ENCODE measurements at places on chromosomes 11 and 22.

DNA sequence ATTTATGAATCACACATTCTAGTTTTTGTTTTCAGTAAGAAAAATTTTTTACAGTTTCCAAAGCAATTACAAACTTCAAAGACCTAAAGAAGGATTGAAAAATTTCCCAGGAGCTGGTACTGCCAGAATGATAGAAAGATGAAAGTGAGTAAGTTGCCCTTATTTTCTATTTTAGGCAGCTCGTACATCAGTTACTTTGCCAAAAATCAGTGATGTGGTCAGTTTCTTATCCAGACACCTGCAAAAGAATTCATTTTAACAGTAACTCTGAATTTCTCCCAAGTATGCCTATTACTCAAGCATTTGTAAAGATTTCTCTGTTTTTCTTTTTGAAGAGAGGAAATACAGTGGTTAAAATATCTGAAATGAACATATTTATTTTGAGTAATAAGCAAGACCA is 976.3 kb upstream of the RAG2 start:
- DNase-seq, result no peak

DNA sequence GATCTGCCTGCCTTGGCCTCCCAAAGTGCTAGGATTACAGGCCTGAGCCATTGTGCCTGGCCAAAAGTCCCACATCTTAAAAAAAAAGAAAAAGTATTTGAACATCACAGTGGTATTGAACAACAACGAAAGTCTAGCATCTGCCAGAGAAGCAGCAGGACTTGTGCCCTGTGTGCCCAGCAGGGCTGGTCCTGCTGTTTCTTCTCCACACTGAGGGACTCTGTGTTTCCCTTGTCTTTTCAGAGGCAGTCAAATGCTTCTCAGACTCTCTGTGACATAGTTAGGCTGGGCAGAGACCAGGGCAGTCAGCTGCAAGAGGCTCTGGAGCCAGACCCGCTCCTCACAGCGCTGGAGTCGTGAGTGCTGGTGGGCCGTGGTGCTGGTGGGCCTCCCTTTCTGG is 56.2 kb downstream of the SBF1 start:
- no peak for DNase-seq

DNA sequence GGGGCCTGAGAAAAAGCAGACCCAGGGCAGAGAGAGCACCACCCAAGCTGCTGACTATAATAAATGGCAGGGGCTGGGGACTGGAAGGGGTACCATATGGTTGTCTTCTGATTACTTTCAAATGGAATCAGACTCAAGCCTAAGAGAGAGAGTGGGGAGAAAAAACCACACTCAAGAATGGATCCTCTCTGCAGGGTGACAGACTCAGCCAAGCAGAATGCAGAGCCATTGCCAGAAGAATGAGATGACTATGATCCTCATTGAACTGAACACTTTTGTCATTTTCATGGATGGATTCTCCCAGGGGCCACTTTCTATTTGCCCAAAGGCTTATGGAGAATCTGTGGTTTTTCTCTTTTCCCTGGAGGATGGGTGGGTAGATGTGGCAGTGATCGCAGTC is 8.7 kb downstream of the UBASH3B start:
- DNase-seq, result no peak

GRCh38 chr11:120904116-120904515 is 119.8 kb upstream of the TBCEL start:
- no peak for DNase-seq

- no peak for DNase-seq
These were observed 21.8 kb upstream of the SNX32 start for GRCh38 chr11:65811764-65812475.

- no peak for DNase-seq
These were observed 18.8 kb downstream of the SNX19 start for GRCh38 chr11:130897262-130898182.

DNA sequence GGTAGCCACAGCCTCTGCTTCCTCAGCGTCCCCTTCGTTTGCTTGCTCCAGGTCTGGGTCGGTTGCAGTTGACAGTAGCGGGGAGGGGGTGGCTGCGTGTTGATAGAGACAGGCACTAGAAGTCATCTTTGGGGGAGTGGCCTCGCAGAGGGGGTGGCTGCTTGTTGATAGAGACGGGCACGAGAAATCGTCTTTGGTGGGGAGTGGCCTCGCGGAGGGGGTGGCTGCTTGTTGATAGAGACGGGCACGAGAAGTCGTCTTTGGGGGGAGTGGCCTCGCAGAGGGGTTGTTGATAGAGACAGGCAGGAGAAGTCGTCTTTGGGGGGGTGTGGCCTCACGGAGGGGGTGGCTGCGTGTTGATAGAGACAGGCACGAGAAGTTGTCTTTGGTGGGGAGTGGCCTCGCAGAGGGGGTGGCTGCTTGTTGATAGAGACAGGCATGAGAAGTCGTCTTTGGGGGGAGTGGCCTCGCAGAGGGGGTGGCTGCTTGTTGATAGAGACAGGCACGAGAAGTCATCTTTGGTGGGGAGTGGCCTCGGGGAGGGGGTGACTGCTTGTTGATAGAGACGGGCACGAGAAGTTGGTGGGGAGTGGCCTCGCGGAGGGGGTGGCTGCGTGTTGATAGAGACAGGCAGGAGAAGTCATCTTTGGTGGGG is 328.3 kb downstream of the TBC1D22A start:
- peak; percentile 19 for DNase-seq

- DNase-seq, result no peak
These were observed 62.6 kb upstream of the OLFML1 start for GRCh38 chr11:7422544-7423331.

GRCh38 chr22:19943082-19944026 is 1.7 kb upstream of the TXNRD2 start:
- no peak for DNase-seq

DNA sequence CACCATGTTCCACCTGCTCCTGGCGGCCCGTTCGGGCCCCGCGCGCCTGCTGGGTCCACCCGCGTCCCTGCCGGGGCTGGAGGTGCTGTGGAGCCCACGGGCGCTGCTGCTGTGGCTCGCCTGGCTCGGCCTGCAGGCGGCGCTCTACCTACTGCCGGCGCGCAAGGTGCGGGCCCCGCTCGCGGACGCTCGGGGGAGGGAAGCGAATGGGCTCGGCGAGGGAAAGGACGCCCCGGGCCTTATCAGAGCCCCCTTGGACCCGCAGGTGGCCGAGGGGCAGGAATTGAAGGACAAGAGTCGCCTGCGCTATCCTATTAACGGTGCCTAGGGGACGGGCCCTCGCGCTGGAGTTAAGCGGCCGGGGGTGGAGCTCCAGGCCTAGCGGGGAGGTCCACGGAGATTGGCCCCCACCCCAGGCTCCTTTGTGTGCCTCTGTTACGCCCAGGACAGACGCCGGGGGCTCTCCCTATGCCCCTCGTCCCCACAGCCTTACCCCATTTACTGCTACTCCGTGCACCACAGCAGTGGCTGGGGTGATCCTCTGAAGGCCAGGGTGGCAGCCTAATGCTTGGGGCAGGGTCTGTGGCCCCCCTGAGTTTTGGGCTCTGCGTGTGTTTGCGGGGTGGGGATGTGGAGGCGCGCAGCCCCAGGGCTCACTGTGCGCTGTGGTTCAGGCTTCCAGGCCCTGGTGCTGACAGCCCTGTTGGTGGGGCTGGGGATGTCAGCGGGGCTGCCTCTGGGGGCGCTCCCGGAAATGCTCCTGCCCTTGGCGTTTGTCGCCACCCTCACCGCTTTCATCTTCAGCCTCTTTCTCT is 1.1 kb downstream of the TM7SF2 start:
- DNase-seq, result peak; percentile 73

GRCh38 chr11:33001751-33002542 is 13.7 kb upstream of the DEPDC7 start:
- DNase-seq, result no peak

GRCh38 chr22:38732251-38732815 is 23.5 kb downstream of the SUN2 start:
- DNase-seq, result no peak

GRCh38 chr11:102395720-102396393 is 48.8 kb downstream of the BIRC2 start:
- DNase-seq, result no peak

DNA sequence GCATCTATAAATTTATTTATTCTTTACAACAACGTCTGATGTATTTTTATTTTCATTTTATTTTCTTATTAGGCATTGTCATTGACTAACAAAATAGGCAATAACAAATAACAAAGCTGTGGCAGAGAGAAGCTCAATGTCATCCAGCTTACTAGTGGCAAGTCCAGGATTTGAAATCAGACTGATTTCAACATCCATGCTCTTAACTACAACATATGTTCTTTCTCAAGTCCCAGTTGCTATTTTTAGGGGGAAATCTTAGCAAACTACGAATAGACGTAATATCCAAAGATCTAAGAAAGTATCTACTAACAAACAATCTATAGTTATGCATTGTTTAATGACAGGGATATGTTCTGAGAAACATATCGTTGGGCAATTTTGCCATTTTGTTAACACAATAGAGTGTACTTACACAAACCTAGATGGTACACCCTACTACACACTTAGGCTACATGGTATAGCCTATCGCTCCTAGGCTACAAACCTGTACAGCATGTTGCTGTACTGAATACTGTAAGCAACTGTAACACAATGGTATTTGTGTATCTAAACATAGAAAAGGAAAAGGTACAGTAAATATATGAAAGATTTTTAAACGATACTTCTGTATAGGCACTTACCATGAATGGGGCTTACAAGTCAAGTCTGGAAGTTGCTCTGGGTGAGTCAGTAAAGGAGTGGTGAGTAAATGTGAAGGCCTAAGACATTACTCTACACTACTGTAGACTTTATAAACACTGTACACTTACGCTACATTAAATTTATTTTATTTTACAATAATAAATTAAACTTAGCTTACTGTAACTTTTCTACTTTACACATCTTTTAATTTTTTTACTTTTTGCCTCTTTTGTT is 151.3 kb downstream of the DLG2 start:
- no peak for DNase-seq

DNA sequence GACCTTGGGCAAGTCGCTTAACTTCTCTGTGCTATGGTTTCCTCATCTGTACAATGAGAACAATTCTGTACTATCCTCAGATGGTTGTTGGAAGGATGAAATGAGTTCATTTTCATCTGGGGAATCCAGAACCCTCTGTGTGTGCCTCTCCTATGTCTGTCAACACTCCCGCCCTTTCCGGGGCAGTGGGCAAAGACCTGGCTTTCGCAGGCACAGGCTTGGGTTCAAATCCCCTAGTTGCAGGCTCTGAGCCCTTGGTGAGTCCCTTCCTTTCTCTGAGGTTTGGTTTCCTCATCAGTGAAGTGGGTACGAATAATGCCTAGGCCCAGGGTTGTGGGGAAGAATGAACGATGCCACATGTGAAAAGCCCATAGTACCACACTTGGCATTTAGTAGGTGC is 6.0 kb downstream of the PNPLA5 start:
- no peak for DNase-seq

GRCh38 chr11:61297746-61298145 is 2.6 kb upstream of the VWCE start:
- no peak for DNase-seq

DNA sequence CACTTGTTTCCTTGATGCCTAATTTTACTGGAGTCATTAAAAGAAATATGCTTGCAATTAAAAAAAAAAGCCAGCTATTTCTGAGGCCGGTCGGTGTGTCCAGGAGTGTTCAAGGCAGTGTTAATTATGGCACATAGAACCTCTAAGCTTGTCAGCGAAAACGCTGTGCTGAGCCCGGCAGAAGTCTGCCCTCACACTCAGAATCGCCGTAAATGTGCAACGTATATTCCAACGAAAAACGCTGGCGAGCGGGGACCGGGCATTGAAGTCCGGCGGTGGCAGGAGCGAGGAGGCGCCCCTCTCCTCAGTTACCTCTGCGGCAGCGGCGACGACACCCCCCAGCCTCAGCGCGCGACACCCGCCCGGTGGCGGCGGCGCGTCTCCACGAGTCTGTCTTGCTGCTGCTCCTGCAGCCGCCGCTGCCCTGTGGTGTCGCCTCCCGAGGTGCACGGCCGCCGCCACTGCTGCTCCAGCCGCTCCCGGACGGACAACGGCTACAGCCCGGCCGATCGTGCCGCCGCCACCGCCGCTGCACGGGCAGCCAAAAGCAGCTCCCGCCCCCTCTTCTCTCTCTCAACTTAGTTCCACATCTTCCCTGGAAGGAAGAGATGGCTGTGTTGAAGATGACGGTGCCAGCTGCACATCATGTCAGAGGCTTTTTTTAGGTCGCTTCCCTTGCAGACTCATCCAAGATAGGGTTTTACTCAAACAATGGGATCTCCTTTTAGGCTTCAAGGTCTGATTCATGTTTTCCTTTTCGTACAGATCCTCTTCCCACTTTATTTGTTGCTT is 56.0 kb downstream of the JAM3 start:
- no peak for DNase-seq

DNA sequence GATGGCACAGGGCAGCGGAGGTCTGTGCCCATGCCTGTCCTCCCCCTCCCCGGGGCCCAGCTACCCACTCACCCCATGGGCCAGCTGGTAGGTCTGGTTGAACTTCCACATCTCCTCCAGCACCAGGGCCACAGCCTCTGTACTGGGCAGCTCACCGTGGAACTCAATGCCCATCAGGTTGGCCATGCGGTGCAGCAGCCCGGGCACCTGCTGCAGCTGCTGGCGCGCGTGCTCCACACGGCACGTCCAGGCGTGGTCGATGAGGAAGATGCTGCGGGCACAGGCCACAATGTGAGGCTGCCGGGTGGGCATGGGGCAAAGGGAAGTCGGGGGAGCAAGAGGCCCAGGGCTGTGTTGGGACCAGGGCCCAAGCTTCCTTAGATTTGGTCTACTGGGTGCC is 6.3 kb downstream of the TTLL12 start:
- no peak for DNase-seq

DNA sequence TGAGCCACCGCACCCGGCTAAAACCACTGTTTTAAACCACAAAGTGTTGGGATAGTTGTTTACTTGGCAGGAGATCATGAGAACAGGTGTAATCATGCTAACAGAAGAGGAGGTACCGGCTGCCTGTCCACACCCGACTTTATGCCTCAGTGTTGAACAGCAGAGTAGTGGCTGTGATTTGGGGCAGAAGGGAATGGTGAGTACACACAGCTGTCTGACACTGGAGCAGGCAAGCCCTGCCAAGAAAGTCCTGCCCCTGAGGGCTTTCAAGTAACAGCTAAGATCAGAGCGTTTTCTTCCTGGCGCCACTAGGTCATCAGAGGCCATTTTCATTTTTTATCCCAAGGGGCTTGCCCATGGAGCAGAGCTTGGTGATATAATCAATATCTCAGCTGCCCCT is 8.1 kb downstream of the CDKN1C start:
- no peak for DNase-seq

DNA sequence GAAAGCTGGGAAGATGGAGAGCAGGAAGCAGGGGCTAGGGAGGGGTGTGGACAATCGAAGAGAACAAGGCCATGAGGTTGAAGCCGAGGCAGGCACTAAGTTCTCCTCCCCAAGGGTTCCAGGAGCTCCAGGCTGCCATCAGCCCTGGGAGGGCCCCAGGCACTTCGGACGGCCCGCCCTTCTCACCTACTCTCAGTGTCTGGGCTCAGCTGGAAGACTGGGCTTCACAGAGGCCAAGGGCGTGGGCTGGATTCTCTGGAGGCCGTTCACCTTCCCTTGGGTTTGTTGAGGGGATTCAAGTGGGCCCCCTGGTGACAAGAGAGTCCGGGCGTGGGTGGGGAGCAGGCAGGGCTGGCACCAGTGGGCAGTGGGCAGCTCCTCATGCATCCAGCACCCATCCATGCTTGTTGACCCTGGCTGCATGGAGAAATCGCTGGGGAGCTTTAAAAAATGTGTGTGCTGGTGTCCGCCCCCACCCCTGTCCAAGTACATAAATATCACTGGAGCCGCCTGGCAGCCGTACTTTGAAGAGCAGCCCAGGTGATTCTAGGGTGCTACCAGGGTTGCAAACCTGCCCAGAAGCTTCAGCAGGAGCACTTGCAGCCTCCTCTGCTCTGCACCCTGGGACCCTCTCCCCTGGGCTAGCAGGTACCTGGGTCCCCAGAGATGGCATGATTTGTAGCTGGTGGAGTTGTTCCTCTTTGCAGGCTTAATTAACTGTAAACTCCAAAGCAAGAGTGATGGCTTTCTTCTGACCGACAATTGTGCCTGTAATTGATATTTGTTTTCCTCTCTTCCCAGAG is 74.3 kb downstream of the RTL6 start:
- no peak for DNase-seq
